T-helper 2 cell treated with Interferon-gamma antibody and Interleukin-4, amounts not matched to agents 5 μg/mL and 100 μg/mL, for 36 hours (primary cell): ENCODE measurements at places on chromosomes 16 and 17.

- H3K27ac ChIP-seq, result no peak overlapping the region
- H3K27me3 ChIP-seq, result no peaks in the 10 kb centered on the region
- no peak overlapping the region for H3K4me3 ChIP-seq
- H3K4me1 ChIP-seq, result peaks cover under 1% of the 10 kb centered on the region
- peaks cover 28% of the 10 kb centered on the region for H3K36me3 ChIP-seq
Measured at GRCh38 chr17:18356624-18357023, 6.7 kb downstream of the SHMT1 start.

DNA sequence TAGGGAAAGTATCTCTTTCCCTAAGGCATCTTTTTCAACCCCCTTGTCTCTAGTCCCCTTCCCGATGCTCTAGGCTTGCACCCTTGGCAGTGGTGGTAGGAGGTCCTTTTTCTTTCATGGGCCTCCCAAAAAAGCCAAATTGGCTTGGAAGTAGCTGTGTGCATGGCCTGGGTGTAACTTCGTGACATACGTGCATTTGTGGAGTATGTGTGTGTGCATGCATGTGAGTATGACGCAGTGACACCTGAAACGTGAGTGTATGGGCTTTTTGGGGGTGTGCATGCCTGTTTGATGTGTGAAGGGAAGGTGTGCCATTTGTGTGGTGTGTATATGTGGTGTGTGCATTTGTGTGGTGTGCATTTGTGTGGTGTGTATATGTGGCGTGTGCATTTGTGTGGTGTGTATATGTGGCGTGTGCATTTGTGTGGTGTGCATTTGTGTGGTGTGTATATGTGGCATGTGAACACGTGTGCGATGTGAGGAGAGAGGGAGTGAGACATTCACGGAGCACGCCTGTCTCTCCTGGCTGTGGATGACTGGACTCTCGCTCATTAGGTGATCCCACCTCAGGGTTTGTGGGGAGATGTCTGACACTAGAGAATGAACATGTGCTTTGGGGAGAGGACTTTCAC is 15.7 kb downstream of the IGFBP4 start:
- H3K27me3 ChIP-seq, result no peaks in the 10 kb centered on the region
- no peaks in the 10 kb centered on the region for H3K4me1 ChIP-seq
- DNase-seq, result no peak
- no peak overlapping the region for H3K4me3 ChIP-seq
- H3K36me3 ChIP-seq, result peaks cover 41% of the 10 kb centered on the region

DNA sequence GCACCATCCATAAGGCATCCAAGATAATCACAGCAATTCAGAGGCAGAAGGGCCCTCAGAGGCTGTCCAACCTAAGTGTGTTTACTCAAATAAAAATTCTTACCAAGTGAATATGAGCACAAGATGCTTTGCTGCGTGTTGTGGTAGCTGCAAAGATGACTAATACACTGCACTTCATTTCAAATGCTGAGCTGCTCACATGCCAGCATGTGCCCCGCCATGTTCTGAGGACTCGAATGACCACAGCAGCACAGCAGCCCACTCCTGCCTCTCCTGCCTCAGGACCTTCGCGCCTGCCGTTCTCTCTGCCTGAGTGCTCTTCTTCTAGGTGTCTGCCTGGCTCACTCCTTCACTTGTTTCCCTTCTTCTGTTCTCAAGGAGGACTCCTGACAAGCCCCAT is 19.0 kb downstream of the PIK3R5 start:
- no peak for DNase-seq
- no peaks in the 10 kb centered on the region for H3K27me3 ChIP-seq
- no peak overlapping the region for H3K27ac ChIP-seq
- peaks cover 66% of the 10 kb centered on the region for H3K4me1 ChIP-seq

DNA sequence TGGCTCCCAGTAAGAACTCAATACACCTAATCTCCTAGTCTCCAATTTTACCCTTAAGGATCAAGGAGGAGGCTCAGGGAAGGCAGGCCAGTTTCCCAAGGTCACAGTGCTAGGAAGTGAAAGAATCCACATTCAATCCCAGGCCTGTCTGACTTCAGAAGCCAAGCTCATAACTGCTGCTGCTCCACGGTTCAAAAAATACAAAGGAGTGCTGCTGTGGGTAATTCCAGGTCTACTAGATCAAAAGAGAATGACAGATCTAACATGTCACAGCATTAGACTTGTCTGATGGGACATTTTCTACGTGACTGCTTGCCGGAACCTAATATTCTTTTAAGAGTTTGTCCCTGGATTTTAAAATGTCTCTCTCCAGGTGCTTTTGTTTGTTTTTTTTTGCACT is 48.8 kb upstream of the IRX6 start:
- H3K36me3 ChIP-seq, result no peaks in the 10 kb centered on the region
- H3K27me3 ChIP-seq, result no peaks in the 10 kb centered on the region

DNA sequence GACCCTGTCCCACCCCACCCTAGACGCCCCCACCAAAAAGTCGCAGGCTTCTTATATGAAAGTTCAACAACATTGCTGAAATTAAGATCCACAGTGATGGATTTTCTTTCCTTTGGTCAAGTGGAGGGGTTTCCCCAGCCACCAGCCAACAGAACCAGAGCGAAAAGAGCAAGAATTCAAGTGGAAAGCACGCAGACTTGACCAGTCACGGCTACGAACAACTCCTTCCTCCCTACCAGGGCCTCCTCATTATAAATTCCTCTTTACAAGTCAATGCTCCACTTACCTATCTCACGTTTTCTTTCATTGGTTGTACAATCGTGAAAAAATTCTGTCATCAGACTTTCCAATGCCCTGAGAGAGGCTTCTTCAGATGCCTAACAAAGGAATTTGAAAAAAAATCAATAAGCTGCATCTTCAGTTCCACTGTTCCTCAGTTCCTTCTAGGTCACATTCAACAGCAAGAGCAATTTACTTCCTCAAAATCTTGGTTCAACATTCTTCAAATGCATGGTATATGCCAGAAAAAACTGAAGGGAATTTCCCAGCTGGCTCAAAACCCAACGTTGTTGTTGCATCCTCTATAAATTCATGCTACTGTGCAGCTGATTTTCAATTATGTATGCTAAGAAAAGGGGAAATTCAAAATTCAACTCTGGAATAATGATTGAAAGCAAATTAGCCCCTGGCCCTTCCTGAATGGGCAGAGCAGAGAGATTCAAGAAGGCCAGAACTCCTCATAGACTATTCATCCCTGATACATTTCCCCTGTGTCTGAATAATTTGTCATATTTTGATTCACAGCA is 30.9 kb downstream of the XPO6 start:
- peaks cover 69% of the 10 kb centered on the region for H3K36me3 ChIP-seq
- no peaks in the 10 kb centered on the region for H3K27me3 ChIP-seq
- no peak for DNase-seq
- H3K4me3 ChIP-seq, result peak overlapping the region; percentile 74

DNA sequence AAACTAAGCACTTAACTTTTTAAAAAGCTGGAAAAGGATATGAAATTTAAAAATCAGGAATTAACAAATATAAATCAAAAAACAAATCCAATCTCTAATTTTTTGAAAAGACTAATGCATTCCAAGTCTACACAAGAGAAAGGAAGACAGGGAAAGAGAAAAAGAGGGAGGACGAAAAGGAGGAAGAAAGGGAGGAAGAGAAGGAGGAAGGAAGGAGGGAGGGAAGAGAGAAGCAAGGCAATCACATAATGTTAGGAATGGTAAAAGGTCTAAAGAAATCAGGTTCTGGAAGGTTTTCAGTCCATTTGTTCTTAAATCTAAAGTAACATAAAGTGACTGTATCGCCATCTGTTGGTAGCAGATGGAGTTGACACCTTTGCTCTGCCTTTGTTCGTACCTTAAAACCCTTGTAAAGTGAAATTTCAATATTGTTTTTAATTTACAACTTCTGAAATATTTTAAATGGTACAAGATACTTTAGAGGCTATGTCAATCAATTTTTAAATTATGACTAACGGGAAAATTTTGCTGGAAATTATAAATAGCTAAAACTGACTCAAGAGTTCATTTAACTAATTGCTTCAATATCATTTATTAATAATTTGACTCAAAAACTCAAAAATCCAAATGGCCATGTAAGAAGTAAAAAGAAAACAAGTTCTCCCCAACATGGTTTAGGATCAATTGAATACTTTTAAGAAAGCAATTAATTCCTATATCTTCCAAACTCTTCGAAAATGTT is 20.4 kb upstream of the CDYL2 start:
- peaks cover 25% of the 10 kb centered on the region for H3K27me3 ChIP-seq
- no peaks in the 10 kb centered on the region for H3K4me1 ChIP-seq
- no peak overlapping the region for H3K27ac ChIP-seq
- DNase-seq, result no peak

- H3K4me3 ChIP-seq, result no peak overlapping the region
- H3K27me3 ChIP-seq, result no peaks in the 10 kb centered on the region
- no peak for DNase-seq
- H3K27ac ChIP-seq, result no peak overlapping the region
Measured at GRCh38 chr16:57430955-57431354, 16.2 kb downstream of the CIAPIN1 start.

GRCh38 chr17:63249256-63250004 is 196.7 kb downstream of the CYB561 start:
- DNase-seq, result no peak
- no peak overlapping the region for H3K27ac ChIP-seq
- no peaks in the 10 kb centered on the region for H3K36me3 ChIP-seq
- H3K27me3 ChIP-seq, result peaks cover 7% of the 10 kb centered on the region
- no peak overlapping the region for H3K4me3 ChIP-seq

GRCh38 chr17:46950342-46950996 is 27.5 kb downstream of the GOSR2 start:
- no peak overlapping the region for H3K27ac ChIP-seq
- no peak for DNase-seq
- no peaks in the 10 kb centered on the region for H3K27me3 ChIP-seq
- H3K4me3 ChIP-seq, result no peak overlapping the region
- no peaks in the 10 kb centered on the region for H3K4me1 ChIP-seq
